ENCODE measurements at places on chromosomes 2 and 18.

GRCh38 chr2:48566592-48567310, 36.8 kb downstream of the STON1 start:
- DNase-seq = no peak

GRCh38 chr2:110718990-110719389, 13.4 kb upstream of the ACOXL start:
- no peak for DNase-seq

DNA sequence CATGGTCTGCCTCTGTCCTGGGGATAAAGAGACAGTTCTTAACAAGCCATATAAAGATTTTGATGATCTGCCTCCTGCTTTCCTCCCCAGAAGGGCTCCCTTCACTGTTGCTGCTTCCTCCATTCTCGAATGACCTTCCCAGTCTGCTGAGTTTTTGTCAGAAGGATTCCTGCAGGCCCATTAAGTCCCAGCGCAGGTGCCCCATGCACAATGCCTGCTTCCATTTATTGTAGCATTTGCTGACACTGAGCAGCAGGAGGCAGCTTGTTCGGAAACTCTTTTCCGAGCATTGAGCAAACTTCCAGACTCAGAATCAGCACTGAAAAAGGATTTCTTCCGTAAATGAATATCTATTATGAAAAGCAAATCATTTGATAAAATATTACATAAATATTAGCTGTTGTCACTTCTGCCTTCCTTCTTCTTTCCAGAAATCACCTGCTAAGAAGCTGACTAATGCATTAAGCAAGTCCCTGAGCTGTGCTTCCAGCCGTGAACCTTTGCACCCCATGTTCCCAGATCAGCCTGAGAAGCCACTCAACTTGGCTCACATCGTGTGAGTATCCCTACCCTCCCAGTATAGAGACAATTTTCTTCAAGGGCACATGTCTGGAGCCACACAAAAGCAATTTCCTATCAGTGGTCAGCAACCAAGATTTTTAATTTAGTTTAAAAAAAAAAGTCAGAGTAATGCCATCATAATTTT, 110.4 kb downstream of the DTNA start:
- no peak for DNase-seq

DNA sequence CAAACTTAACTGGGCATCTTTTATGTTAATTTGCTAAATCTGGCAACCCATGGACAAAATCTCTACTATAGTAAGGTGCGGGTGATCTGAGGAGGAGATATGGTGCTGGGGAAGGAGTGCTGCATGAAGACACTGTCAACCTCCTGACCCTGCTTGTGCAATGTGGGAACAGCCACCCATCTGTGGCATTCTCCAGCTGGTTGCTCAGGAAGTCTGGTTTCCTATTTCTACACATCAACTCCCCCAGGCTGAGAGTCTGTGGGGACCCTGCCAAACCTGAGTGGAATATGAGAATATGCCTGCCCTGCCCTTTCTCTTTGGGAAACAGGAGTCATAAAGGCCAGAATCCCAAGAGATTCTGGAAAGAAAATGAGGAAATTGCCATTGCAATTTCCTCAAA, 60.1 kb upstream of the PAX3 start:
- no peak for DNase-seq

DNA sequence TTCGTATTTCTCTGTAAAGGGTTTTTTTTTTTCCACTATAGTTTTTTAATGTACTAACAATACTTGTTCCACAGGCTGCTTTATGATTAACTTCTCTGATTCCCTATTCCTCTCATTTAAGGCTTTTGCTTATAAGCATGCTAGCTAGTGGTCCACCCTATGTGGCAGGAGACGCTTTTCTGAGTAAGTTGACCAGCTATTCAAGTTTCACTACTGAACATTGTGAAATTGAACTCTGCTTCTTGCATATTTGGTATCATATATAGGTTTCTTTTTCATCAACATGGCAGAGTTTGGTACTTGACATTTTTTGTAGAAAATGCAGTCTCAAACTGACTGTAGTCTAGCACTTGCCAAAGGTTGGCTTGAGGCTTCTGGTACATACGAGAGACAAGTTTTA, 74.2 kb downstream of the OTX1 start:
- DNase-seq = no peak

- DNase-seq = no peak
These were observed 362.0 kb downstream of the SOX11 start for GRCh38 chr2:6054161-6054671.

- peak; percentile 4 for DNase-seq
These were observed 29.7 kb downstream of the CCDC141 start for GRCh38 chr2:179020156-179020750.

GRCh38 chr18:55114876-55115275, 155.6 kb upstream of the CCDC68 start:
- DNase-seq = no peak

DNA sequence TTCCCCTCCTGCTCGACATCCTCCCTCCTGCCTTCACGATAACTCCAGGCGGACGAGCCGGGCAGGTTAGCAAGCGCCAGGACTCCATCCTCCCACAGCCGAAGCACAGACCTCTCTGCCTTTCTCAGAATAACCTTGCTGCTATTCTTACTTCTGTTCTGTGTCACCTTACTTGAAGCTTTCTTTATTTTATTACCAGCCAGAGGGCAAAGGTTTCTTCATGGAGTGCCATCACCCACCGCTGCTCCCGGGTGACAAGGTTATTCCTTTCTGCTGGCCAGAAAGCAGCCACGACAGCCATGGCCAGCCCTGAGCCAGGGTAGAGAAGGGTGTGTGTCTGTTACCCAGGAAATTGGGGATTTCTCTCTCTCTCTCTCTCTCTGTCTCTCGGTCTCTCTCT, 227.1 kb downstream of the ANAPC1 start:
- no peak for DNase-seq

DNA sequence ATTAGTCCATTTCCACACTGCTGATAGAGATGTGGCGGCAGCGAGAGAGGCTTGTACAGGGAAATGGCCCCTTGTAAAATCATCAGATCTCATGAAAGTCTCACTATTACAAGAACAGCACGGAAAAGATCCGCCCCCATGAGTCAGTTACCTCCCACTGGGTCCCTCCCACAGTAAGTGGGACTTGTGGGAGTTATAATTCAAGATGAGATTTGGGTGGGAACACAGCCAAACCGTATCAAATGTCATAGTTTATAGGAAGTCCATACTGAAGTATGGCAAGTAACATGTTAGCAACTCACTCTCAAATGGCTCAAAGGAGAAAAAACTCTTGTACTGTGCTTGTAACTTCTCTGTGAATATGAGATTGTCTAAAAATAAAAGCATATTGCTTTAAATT, 56.1 kb downstream of the FARP2 start:
- DNase-seq = no peak

DNA sequence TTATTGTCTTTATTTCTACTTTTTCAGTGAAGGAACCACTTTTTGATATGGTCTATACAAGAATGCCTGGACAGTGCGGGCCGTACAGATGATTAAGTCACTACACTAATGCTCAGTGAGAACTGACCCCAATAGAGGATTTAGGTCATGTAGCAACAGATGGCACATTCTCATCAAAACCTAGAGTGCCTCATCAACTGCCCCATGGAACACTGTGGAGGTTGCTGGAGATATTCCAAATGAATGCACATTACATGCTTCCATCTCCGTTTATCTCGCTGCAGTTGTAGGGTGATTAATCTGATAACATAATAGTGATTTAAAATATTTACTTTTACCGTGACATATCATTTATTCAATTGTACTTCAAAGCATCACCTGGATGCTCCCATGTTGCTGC, 41.8 kb upstream of the COPS8 start:
- no peak for DNase-seq

- no peak for DNase-seq
These were observed 37.7 kb downstream of the LHCGR start for GRCh38 chr2:48717846-48718245.

DNA sequence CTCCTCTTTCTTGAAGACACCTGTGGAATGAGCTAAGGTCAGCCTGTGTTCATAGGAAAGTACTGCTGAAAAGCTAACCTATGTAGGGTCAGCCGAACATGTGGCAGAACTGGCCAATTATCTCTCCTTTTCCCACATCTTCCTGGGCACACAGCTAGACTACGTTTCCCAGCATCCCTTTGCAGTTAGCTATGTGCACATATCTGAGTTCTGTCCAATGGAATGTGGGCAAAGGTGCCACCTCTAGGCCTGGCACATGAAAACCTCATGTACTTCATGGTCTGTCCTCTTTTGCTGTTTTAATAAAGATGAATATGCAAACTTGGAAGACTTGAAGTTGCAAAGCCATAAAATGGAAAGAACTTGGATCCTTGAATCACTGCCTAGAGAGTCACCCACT, 352.6 kb downstream of the TNS1 start:
- DNase-seq = no peak

DNA sequence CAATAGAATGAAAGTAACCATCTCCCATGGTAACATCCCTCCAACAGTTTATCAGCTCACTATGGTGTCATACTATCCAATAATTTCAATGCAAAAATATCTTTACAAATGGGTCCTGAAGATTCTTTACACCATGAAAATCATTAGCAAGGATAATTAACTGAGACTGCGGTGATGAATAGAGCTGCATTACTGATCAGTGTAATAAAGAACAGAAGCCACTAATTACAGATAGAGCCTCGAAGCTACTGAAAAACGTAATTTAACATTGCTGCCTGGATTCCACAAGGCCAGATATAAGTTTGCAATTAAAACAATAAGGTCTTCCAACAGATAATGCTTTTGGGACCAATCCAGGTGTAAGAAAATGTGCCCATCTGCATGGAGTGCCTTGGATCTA, 1245.8 kb upstream of the SLC39A10 start:
- no peak for DNase-seq

DNA sequence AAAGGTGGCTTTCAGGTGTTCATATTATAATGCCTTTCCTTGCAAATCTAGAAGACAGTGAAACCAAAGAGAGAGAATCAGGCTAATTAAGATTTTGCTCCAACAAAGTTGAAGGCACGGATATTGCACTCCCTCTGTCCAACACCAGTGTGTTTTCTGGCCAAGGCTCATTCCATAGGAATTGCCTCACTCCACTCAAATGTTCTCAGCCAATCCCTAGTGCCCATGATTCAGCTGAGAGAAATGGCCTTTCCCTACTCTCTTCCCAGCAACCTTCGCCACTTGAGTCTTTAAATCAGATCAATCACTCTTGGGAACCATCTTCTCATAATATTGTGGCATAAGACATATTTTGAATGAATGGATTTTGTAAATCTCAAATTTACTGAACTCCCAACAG, 768.2 kb upstream of the ACVR2A start:
- DNase-seq = no peak

- no peak for DNase-seq
These were observed 174.1 kb upstream of the ALPP start for GRCh38 chr2:232204457-232204931.

- no peak for DNase-seq
These were observed 5.8 kb upstream of the DGUOK start for GRCh38 chr2:73920577-73921545.

DNA sequence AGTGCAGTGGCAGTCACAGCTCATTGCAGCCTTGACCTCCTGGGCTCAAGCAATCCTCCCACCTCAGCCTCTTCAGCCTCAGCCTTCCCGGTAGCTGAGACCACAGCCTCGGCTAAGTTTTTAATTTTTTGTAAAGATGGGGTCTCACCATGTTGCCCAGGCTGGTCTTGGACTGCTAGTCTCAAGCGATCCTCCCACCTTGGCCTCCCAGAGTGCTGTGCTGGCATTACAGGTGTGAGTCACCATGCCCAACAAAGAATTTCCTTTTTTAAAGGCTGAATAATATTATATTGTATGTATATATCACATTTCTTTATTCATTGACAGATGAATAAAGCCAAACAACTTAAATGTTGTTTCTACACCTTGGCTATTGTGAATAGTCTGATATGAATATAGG, 42.5 kb downstream of the MOB4 start:
- DNase-seq = no peak

DNA sequence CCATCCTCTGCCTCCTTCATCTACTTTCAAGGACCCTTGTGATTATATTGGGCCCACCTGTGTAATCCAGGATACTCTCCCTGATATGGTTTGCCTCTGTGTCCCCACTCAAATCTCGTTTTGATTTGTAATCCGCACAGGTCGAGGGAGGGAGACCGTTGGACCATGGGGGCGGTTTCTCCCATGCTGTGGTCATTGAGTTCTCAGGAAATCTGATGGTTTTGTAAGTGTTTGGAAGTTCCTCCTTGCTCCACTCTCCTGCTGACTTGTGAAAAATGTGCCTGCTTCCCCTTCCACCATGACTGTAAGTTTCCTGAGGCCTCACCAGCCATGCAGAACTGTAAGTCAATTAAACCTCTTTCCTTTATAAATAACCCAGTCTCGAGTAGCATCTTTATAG, 42.0 kb upstream of the EML6 start:
- DNase-seq = no peak

GRCh38 chr2:232523682-232524597, 2.0 kb upstream of the CHRND start:
- no peak for DNase-seq

GRCh38 chr2:171688129-171688465, 828 bp downstream of the DYNC1I2 start:
- DNase-seq = no peak

GRCh38 chr2:95354925-95355324, 47.6 kb upstream of the FAHD2A start:
- DNase-seq = no peak

GRCh38 chr2:161077367-161078210, 82.6 kb upstream of the TANK start:
- peak; percentile 37 for DNase-seq

GRCh38 chr2:153416071-153416470, 62.5 kb downstream of the RPRM start:
- no peak for DNase-seq

DNA sequence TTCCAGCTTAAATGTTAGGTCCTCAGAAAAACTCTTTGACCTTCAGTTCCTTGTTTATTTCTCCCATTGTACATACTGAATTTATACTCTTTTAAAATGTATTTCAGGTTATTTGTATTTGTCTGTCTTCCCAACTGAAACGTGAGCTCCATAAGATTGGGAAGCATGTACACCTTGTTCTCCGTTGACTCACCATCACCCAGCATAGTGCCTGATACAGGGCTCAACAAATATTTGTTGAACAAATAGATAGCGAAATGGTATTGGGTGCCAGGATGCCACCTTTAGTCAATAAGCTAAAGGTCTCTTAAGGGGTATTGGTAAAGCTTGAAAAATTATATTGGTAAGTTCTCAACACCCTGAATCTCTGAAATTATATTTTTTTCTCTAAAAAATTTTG, 1841.3 kb upstream of the CELF4 start:
- no peak for DNase-seq

DNA sequence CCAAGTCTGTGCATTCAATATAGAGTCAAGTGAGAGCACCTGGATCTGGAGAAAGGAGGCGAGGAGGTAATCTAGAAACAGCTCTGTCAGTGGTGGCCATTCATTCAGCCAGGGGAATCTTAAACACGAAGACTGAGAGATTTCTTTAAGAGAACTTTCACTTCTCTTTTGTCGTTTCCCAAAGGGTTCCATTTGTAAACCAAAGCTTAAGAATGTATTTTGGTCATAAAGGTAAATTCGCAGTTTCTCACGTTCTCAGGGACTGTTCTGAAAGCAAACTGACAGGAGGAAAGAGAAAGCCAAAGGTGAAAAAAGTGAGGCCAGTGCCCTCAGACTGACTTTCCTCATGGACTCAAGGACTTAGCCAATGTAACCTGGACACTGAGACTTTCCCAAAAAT, 513.5 kb downstream of the CMPK2 start:
- no peak for DNase-seq
